ENCODE measurements at places on chromosomes 3 and 15.

DNA sequence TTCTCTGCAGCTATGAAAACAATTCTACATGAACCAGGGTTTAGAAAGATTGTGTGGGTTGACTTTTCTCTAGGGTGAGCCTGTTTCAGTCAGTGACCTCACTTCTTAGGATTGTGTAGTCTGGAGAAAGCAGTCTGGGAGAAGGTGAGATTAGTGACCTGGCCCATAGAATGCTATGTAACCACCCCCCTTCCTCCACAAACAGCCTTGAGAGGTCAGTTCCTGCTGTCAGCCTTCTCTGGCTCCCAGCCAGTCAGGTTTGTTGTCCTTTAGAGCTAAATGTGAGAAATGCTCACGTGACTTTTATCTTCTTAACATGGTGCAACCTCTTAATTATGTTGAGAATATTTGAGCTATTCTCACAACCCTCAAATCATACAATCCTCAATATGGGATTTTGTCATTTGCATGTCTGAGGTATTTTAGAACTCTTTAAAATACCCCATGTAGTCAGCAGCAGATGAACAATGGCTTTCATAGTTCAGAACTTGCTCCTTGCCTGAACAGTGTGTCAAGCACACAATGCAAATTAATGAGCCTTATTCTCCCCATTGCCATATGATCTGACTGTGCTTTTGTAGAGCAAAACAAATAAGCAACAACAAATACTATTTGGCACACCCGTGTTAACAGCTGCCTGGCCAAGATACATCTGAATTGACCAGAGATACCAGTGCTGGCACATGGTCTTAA lies 311.6 kb downstream of the CNTN6 start:
- no peak for DNase-seq

GRCh38 chr15:40763801-40764628 lies at the start of gene GCHFR:
Gene GCHFR, plus strand, starts transcription at chr15:40764068. Its CDS starts 113 bp downstream, at chr15:40764181.
- DNase-seq = no peak

GRCh38 chr3:58308728-58309127 lies 2.4 kb downstream of the HTD2 start:
- DNase-seq = no peak

DNA sequence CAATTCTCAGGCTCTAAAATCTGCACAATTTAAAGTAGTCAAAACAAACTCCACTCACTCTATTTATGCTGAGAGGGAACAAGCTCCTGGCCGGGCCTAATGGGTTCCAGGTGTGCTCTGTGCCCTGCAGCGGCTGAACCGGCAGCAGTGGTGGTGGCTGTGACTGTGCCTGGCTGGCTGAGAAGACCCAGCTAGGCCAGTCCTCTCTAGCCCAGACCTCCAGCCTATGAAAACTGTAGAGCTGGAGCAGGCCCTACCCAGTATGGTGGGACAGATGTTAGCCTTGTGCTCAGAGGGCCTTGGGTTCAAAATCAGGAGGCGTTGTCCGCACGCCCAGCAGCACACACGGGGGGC lies 37.0 kb downstream of the EPHB3 start:
- no peak for DNase-seq

DNA sequence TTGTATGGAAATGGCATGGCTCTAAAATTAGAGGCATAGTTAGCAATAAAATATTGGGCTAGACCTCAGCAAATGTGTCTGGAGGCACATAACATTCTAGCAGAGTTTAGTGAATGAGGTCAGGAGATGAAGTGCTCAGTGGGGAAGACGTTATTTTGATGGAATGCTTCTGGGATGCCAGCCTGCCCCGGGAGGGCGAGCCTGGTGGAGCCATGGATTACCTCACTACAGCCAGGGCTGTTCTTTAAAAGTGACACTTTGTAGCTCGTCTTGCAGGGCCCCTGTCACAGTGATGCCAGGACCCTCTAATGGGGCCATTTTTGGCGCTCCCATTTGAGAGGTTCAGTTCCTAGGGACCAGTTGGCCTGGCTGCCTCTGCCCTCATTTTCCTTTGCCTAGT lies 48.5 kb downstream of the PXYLP1 start:
- peak; percentile 25 for DNase-seq

DNA sequence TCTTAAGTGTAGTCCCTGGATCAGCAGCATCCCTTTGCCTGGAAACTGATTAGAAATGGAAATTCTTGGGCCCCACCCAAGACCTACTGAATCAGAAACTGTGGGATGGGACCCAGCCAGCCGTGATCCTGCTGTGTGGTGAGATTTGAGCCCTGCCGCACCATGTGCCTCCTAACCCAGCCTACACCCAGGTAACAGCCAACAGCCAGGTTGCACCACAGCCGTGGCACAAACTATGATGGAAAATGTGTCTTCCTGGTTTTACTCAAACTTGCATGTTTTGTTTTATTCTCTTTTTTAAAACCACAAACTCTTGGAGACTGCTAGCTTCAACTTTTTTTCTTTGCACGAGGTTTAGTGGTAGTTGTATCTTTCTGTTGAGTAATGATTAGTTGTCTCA lies 2.6 kb downstream of the LIMD1 start:
- DNase-seq = no peak
